Activated naive CD4-positive, alpha-beta T cell treated with Interleukin-2 at 50 U/mL for 16 hours (primary cell): ENCODE measurements at places on chromosomes 1 and 21.
A peak's percentile ranks its signal among the peaks of the same experiment; 100 is the strongest.

GRCh38 chr1:79587229-79587628 lies 580.7 kb upstream of the ADGRL4 start:
- no peak for DNase-seq

- DNase-seq = no peak
These were observed 26.7 kb downstream of the MIA3 start for GRCh38 chr1:222644636-222644980.

GRCh38 chr1:197152662-197153061 lies 6.2 kb upstream of the ASPM start:
- DNase-seq = no peak

- no peak for DNase-seq
These were observed 29.3 kb downstream of the AK2 start for GRCh38 chr1:33007190-33008050.

DNA sequence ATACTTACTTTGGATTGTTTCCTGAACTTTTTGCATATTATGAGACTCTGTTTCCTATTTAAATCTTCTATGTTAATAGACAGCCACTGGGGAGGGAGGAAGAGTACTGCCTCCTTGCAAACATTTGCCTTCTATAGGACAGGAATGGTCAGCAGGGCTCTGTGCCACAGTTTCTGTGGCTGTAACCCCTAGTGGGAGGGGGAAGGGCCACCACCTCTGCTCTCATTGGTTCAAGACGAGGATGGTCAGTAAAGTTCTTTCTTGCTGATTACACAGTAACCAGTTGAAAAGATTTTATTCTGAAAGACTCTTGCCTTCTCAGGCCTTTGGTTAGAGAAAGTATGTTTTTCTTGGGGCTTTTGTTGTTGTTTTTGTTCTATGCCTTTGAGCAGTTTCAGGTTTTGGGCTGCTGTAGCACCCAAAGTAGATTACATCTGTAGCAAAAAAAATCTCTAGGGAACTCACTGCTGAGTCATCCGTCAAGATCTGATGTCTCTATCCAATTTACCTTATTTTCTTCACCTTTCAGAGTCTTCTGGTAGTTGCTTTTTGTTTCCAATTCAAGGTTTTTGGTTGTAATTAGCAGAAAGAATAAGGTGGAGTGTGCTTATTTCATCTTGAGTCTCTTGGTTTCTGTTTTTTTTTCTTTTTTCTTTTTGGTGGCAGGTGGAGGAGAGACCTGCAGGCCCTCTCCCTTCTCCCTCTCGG lies 23.1 kb downstream of the SLC35A3 start:
- DNase-seq = no peak

DNA sequence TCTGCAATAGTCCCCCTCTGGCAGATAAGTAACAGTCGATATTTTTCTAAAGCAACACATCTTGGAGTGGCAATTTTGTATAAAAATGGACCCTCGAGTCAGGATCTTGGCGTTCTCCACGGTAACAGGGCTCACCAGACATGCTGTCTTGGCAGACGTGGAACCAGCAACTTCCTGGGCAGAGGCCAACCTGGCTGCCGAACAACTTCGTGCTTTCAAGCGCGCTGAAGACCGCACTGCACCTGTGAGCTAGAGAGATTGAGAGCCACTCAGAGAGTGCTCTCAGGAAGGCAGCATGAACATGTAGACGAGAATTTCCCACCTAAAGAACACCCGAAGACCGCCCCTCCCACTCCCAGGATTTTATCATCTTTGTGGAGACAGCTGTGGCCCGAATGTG lies 7.3 kb downstream of the C1orf174 start:
- no peak for DNase-seq

GRCh38 chr1:204670152-204670927 lies 15.2 kb downstream of the LRRN2 start:
- no peak for DNase-seq

GRCh38 chr1:228735871-228736586 lies 750 bp downstream of the RHOU start:
- DNase-seq = peak; percentile 27

GRCh38 chr21:33113131-33113530 lies 43.2 kb downstream of the OLIG1 start:
- no peak for DNase-seq

DNA sequence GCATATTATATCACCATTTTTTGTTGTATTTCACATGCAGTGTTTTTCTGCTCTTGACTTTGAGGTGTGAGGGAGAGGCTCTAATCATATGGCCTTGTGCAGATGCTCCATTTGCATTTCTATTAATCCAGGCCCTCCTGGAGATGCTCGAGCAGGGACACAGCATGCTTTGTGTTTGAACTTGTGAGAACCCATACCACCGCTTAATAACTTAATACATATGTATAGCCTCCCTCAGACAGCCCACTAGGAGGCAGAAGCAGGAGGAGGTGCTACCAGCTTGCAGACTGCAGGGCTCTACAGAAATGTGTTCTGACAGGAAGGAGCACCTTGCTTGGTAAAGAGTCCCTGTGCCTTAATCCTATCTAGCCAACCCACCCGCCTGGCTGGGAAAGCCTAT lies 155.2 kb downstream of the BARHL2 start:
- no peak for DNase-seq

DNA sequence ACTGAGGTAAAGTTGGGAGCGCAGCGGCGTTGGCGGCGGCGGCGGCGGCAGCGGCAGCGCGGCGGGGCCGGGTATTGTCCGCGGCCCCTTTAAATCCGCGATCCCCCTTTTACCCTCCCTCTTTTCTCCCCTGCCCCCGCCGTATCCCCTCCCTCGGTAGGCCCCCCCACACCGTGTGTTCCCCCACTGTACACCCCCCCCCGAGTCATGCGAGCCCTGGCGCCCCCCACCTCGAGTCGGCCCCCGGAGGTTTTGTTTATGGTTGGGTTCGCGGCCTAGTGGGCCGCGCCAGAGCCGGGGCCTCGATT lies 169 bp downstream of the UBAP2L start:
- DNase-seq = no peak

DNA sequence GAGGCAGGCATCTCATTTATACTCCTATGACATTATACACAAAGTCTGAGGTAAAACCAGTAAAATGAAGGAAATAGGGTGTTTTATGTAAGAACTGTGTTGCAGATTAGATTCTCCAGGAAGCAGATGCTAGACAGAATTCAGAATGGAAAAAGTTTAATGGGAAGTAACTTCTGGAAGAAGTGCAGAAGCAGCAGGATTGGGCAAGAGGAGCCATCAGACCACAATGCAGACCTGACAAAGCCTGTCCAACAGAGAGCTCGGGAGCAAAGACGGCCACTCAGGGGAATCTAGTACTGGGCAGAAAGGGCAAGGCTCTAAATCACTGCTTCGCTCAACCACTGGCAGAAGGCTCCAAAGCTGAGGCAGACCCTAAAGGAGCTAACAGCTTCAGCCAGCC lies 33.7 kb downstream of the FBXO42 start:
- no peak for DNase-seq

DNA sequence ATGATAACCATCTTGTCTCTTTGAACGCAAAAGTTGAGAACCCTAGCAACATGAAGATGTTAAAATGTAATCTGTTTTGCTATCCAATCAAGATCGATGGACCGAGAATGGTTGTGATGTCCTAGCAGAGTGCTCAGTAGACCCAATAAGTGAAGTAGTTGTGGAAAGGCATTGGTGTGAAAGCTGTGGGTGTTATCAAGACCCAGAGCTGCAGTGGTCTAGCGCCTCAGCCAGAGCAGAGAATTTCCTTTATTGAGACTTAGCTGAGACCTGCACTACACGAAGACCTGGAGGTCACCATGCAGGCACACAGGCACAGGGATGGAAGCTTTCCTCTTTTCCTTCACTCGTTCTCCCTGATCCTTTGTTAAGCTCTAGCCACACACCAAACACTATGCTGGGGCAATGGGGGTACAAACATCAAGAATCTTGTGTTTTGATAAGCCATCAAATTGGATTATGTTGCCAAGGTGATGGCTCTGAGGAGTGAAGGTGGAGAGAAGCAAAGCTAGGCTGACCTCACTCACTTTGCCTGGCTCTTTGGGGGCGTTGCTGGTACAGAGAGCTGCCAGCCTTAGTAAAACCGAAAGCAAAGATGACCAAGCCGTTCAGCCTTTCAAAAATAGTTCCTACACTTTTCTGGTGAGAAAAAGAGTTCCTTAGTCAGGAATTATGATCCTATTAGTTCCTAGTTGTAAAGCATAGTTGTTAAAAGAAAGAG lies 24.1 kb downstream of the METTL13 start:
- no peak for DNase-seq

DNA sequence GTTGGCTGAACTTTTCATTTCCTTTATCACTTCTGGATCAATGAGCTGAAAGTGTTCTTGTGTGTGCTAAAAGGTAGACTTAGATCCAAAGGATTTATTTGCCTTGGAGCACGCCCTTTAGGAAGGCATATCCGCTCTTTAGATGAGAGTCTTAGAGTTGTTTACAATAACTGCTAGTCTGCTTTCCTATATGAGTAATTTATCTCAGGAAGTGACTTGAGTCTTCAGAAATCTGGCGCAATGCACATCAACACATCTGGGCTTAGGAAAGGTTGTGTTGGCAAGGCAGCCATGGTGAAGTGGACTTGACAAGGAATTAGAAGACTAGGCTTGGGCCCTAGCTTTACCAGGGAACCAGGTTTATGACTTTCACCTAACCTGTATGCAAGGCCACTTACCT lies 204.1 kb upstream of the PTGFR start:
- no peak for DNase-seq

DNA sequence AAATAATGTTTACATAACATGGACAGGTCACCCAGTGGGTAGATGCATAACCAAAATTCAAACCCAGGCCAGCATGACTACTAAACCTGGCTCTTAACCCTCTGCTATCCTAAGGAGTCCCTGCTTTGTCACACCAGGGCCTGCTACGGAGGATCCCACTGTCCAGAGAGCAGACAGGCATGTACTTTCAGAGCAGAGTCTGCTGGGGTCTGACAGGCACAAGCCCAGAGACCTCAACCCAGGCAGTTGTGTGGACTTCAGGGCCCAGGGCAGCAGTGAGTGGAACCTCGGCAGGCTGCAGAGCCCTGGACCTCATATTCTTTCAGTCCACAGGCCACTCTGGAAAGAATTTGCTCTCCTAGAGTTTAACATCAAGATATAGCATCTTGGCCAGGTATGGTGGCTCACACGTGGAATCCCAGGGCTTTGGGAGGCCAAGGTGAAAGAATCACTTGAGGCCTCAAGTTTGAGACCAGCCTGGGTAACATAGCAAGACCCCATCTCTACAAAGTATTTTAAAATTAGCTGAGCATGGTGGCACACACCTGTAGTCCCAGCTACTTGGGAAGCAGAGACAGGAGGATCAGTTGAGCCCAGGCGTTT lies 16.1 kb upstream of the S100A7 start:
- DNase-seq = no peak

- DNase-seq = no peak
These were observed 140.9 kb downstream of the TGFBR3 start for GRCh38 chr1:91744953-91745639.

- no peak for DNase-seq
These were observed 152.7 kb downstream of the TGFBR3 start for GRCh38 chr1:91733108-91733710.

DNA sequence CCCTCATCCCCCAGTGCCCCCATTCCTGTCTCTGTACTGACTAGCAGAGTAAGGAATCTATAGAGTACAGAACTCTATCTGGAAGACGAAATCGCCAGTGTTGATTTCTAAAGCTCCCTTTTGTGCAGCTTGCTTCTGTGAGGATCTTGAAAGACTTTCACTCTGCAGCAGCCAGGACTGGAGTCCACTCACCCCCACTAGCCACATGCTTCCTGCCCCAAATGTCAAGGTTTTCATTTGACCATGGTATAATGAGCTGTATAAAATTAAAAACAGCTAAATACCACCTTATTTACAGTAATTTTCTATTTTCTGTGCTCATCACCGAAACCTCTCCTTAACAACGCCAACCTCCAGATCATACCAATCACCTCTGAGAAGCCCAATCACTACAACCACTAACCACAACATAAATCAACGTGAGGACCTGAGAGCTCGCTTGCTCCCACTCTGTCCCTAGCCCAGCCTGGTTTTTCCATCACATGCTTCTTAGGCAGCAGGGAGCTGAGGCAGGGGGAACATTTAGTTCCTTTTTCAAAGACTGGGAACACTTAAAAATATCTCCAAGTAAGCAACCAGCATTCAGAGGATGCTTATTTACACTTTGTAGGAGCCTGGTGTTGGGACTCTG lies 56.1 kb upstream of the IRF2BP2 start:
- DNase-seq = no peak

- DNase-seq = no peak
These were observed 57.6 kb downstream of the MAN1C1 start for GRCh38 chr1:25673962-25674806.

DNA sequence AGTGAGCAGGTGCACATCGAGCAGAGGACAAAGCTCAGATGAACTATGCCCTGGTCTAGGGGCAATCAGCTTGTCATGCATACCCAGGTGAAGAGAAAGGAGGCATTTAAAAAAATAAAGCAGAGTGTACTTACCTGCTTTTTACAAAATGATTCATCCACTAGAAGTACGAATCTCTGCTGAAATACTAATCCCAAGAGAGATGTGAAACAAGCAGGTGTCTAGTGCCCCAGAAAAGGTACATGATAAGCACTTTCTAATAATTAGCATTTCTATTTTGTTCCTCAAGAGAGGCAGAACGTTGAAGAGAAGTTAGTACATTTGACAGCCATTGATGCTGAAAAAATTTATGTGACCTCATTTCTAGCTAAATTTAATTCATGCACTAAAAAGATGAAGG lies 31.1 kb downstream of the CHODL start:
- no peak for DNase-seq
